NCI-H2029 treated with DMSO at 0.1 percent for 48 hours (cell line): ENCODE measurements at places on chromosomes 1 and 21.

GRCh38 chr1:39683591-39684312, 7.5 kb downstream of the HPCAL4 start:
- DNase-seq = no peak

GRCh38 chr1:184745110-184745509, 9.5 kb downstream of the EDEM3 start:
- DNase-seq = no peak

DNA sequence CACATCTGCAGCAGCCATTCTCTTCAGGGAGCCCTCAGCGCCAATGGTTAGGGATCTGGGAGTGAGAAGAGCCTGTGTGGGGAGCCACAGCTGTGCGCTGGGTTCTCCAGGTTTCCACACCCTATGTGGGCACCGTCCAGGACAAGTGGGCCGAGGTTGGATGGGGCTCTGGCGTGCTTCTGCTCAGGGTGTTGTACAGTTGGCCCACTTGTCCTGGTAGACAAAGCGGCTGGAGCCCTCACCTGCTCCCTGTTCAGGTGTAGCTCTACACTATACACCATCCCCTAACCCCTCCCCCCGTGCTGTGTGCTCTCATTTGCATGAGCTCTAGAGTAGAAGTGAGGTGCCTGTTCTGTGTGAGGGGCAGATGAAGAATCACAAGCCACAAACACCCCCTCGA, 12.2 kb downstream of the SH3BP5L start:
- no peak for DNase-seq

GRCh38 chr1:2801535-2802291, at the start of gene TTC34:
Gene TTC34, minus strand, starts transcription at chr1:2801693. Its CDS starts 866 bp downstream, at chr1:2800827.
- DNase-seq = no peak

- DNase-seq = no peak
Observed at GRCh38 chr1:44389437-44389836, 15.6 kb upstream of the RNF220 start.

GRCh38 chr1:211009944-211010343, 124.0 kb downstream of the KCNH1 start:
- DNase-seq = no peak

- no peak for DNase-seq
Observed at GRCh38 chr1:179810367-179810715, 67.2 kb downstream of the FAM163A start.

- no peak for DNase-seq
Observed at GRCh38 chr1:203511513-203511912, 17.6 kb downstream of the OPTC start.

- DNase-seq = no peak
Observed at GRCh38 chr1:31507676-31508530, 68.4 kb upstream of the TINAGL1 start.
